Stimulated activated CD4-positive, alpha-beta T cell treated with anti-CD3 and anti-CD28 coated beads, Interleukin-15, amount 100 ng/mL, for 48 hours (primary cell): ENCODE measurements at places on chromosomes 1 and 21.

DNA sequence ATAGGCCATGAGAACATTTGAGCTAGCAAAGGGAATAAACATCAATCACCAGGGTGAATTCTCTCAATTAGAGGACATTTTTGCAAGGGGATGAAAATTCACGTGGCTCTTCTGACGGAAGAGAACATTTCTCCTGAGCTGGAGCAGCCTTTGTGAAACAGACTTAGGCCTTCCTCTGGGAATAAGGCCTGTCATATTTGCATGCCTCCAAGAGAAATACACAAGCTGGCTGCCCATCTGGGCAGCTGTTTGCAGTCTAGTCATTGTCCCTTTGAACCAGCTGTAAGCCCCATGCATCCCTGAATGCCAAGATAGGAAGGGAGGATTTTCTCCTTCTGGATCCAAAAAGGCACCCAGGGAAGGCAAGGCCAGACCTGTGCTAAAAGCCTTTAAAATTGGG, 5.5 kb downstream of the LEMD1 start:
- DNase-seq: no peak

- DNase-seq: no peak
These were observed 465 bp downstream of the HUNK start for GRCh38 chr21:31873275-31873695.

- DNase-seq: no peak
These were observed 66.8 kb downstream of the SLC27A3 start for GRCh38 chr1:153842006-153842471.

- DNase-seq: no peak
These were observed 82.3 kb downstream of the TBX19 start for GRCh38 chr1:168362991-168363390.

DNA sequence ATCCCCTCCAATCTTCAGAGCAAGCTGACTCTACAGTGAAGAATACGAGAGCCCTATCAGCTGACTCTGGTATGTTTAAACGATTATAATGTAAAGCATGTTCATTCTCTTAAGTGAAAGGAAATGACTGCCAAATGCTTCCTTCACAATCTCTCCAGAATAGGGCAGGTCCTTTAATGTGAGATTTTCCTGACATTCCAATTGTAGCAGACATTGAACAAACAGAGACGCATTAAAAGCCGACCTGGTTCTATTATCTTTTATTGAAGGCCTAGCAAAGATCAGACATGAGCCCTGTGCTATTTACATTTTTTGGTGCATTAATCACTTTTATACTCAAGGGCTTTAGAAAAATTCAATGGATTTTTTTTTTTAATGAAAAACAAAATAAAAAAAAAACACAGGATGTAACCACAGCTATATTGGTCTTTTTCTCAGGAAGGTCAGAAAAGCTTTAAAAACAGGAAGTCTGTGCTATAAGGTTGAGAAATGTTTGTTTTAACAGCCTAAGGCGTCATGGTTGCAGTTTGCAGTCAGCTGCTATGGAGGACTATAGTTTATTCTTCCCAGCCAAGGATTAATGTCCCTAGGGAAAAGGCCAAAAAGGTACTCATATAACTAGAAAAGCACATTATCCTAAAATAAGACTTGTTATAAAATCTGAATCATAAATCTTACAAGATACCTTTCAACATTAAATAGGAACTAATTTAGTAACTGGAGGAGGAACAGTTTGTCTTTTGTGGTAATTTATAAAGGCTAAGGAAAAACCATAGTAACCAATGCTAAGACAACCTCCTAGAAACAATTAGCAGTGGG, 104.8 kb downstream of the RERE start:
- no peak for DNase-seq

- no peak for DNase-seq
These were observed 342.2 kb downstream of the OMA1 start for GRCh38 chr1:58204284-58204683.

GRCh38 chr1:97824624-97825023, 96.2 kb downstream of the DPYD start:
- DNase-seq: no peak

- DNase-seq: no peak
These were observed 128.3 kb downstream of the CASZ1 start for GRCh38 chr1:10667861-10668761.

- no peak for DNase-seq
These were observed 44.7 kb upstream of the LRP8 start for GRCh38 chr1:53372501-53372951.

- no peak for DNase-seq
These were observed 12.4 kb downstream of the UBXN11 start for GRCh38 chr1:26293911-26294463.

GRCh38 chr21:46150491-46151121, 4.8 kb downstream of the FTCD start:
- no peak for DNase-seq

- DNase-seq: no peak
These were observed 40.7 kb upstream of the DHCR24 start for GRCh38 chr1:54927472-54928240.

DNA sequence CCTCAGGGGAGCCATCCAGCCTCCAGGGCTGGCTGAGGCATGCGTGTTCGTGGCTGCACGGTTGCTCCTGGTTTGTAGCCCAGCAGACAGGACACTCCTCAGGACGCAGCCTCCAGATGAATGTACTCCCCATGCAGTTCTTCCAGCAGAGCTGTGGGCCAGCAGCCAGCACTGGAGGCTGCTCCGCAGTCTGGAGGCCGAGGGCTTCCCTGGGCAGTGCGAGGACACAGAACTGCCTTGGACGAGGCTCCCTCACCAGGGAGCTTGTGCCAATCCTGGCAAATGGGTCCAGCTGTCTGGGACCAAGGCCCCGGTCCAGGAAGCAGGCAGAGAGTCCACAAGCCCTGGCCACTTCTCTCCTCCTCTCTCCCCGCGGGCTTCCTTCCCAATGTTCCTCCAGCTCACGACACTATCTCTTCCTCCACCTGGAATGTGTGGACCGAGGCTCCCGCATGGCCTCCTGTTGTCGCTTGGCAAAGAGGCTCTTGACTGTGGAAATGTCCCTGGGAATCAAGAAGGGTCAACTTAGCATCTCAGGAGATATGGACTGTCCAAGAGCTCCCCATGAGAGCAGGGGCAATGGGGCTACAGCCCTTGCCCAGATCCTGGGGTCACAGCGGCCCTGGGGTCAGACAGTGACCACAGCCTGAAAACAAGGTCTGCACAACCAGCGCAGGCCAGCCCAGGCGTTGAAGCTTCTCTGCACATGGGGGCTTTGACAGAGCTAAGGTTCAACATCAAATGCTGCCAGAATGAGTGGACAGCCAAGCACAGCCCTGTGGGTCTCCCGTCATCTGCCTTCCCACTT, 5.3 kb downstream of the EDN2 start:
- DNase-seq: no peak

DNA sequence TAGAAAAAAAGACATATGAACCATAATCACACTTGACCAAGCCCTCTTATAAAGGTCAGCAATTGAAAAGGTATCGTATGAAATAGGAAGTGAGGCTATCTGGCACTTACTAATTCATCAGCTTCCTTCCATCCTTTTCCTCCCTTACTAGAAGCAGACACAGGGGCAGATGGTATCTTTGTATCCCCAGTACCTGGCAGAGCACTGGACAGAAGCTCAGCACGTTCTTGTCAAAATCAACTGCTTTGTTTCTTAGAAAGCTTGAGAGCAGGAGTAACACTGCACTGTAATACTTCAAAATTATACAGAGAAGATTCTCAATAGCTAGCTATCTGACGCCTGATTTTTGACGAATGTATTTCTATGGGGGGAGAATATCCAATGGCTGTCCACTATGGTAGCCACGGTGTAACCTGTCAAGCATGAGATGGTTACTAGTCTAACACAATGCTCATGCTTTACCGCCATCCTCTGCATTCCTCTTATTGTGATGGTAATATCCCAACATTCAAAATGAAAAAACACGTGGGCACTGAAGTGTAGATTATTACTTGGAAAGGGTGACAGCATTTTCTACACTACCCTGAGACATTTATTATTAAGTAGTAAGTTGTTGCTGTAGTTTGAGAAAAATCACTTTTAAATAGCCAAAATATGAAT, 175.6 kb downstream of the SIPA1L2 start:
- no peak for DNase-seq

GRCh38 chr1:172085317-172085716, 244.0 kb downstream of the DNM3 start:
- no peak for DNase-seq

- no peak for DNase-seq
These were observed at the start of gene HSD3B1 for GRCh38 chr1:119506941-119507340. Gene HSD3B1 (plus strand): TSS chr1:119507210. CDS start chr1:119507477, 267 bp downstream.

- DNase-seq: peak; percentile 20
These were observed 57.8 kb downstream of the EDARADD start for GRCh38 chr1:236451796-236452373.

DNA sequence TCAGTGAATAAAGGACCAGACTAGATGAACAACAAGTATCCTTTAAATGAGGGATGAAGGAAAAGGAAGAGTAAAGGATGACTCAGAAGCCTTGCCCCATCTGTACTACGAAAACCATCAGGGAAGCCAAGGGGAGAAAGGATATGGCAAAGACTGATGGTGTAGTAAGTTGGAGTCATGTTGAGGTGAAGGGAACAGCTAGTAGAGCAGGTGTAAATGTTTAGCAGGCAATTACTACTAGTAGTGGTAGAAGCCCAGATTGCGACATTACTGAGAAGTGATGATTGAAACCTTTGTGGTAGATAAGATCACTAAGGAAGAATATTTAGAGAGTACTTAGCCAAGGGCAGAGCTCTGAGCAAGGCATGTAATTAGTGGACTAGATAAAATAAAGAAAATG, 84.0 kb downstream of the PHTF1 start:
- DNase-seq: no peak

- no peak for DNase-seq
These were observed 129.7 kb downstream of the DUSP10 start for GRCh38 chr1:221612047-221612777.

DNA sequence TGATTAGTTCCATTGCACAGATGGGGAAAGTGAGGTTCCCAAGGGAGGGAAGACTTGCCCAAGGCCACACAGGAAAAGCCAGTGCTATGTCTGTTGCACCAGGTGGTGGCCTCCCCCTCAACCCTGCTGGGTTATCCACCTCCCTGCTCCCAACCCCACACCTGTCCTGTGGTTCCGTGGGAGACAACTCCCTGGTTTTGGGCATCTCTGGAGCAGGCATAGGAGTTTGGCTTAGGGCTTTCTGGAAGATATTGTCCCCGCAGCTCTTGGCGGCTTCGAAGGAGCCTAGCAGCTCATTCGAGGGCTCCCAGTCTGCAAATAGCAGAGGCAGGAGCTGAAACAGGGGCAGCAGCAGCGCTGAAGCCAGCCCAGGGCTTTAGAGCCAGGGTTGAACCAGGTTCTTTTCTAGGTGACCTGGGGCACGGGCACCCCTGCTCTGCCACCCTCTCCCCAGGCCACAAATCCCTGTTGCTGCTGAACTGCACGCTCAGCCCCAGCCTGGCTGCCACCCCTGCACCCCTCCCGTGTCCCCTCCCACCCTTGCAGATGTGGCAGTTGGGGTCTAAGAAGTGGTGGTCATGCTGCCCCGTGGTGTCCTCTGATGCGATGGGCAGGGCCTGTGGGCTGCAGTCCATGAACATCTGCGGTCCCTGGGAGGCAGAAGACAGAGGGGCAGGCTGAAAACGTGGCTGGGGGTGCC, 22.1 kb downstream of the SPOCD1 start:
- no peak for DNase-seq

- DNase-seq: no peak
These were observed 188.4 kb downstream of the CLIC6 start for GRCh38 chr21:34857122-34857713.

DNA sequence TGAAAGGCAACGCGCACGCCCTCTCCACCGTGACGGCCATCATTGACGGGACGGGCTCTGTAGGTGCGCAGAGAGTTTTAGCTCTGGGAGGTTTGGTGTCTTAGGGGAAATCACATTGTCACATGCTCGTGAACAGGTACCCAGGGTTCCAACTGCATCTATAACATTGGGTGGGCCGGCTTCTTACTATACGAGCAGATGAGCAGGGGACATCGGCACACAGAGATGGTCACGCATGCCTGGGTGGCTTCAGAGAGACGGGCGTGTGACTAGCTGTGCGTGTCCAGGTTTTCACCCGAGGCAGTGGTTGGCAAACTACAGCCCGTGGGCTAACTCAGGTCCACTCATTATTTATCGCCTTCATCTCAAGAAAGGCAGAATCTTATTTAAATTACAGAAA, 54.7 kb downstream of the SLC37A1 start:
- DNase-seq: no peak

GRCh38 chr1:209840611-209841010, 12.8 kb downstream of the UTP25 start:
- no peak for DNase-seq

- no peak for DNase-seq
These were observed 133.9 kb upstream of the CD34 start for GRCh38 chr1:208044589-208045462.

- no peak for DNase-seq
These were observed 365.9 kb downstream of the TGFB2 start for GRCh38 chr1:218711001-218711400.

DNA sequence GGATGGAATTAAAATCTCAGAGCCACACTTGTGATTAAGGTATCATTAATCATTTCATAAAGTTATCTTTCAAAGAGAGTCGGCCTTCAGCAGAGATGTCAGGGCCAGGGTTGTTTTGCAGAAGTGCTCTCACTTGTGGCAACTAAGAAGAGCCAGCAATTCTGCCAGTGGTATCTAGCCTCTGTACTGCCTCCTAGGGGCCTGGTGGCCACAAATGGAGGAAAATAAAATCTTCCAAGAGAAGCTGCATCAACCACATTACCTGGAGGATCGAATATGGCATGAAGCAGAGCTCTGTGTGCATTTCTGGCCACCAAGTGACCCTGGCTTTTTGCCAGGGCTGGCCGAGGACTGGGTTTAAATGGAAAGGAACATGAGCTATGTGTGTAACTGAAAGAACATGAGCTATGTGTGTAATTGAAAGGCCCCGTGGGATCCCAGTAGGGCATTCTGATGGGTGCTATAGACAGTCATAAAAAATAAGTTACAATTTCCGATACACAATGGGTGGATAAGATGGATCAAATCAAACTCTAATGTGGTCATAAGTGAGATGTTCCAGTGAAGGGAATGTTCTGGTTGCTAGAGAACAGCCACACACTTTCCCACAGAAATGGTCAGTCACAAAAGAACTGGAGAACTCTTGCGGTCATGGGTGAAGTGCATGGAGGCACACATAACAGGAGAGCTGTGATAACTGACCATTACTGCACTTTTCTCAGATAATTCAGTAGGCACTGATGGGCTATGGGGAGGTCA, 335.8 kb downstream of the CAMTA1 start:
- DNase-seq: no peak

GRCh38 chr1:117166076-117166475, 44.5 kb upstream of the TRIM45 start:
- DNase-seq: no peak

- no peak for DNase-seq
These were observed 474.0 kb downstream of the LTN1 start for GRCh38 chr21:28518630-28519029.
